Activated T-helper 1 cell treated with anti-CD3 and anti-CD28 coated beads, Interleukin-2, amount 50 U/mL, for 16 hours (primary cell): ENCODE measurements at places on chromosomes 11 and 22.

DNA sequence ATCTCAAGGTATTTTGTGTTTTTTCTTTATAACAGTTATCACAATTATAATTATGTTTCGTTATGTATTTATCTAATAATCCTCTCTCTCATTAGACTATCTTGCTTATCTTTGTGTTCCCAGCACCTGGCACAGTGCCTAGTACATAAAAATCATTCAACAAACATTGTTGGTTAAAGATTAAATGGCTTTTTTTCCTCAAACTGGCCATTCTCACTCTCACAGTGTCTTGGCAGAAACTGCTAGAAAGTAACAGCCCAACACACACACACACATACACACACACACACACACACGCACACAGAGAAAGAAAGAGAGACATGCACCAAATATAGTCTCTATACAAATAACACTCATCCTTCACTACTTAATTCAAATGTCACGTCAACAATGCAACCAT lies 36.8 kb downstream of the OR10A6 start:
- no peak for DNase-seq

GRCh38 chr11:99422581-99423427 lies 402.1 kb downstream of the CNTN5 start:
- no peak for DNase-seq

DNA sequence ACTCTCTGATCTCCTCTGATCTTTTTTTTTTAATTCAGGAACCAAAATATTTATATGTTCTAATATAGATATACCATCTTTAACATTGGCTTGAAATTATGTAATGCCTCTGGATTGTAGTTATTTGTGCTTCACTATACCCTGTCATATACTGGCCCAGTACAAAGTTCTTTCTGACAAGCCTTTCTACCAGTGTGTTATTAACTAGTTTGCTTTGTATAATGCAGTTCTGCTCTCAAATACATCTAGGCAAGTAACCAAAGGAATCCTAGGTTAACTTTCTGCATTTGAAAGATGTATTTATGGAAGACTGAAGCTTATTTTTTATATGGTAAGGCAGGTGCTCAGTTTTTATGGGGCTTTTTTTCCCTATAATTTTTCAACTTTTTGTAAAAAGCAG lies 36.1 kb downstream of the ARHGEF12 start:
- no peak for DNase-seq

DNA sequence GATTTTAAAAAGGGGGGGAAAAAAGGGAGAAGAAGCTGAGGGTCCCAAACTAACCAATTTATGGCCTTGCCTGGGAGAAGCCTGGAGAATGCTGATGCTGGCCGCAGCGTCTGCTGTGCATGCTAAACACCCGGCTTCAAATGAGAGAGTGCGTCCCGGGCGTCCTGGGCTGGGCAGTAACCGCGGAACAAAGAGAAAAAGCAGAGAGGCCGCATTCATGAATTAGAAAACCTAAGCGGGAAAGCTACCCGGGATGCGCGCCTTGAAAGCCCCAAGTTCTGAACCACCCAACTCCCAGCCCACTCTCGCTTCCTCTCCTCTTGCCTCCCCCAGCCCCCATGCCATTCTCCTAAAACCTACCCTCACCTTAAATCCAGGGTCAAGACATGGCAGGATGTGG lies 6.5 kb downstream of the MN1 start:
- DNase-seq = no peak

GRCh38 chr22:46417769-46418168 lies 82.3 kb downstream of the TRMU start:
- no peak for DNase-seq
